ENCODE measurements at places on chromosomes 2 and 18.

GRCh38 chr2:88452980-88453582 lies 588 bp upstream of the FOXI3 start:
- DNase-seq = no peak

GRCh38 chr2:188047735-188048134 lies 243.9 kb upstream of the GULP1 start:
- no peak for DNase-seq

GRCh38 chr2:200662727-200663126 lies 76.9 kb downstream of the AOX1 start:
- no peak for DNase-seq

DNA sequence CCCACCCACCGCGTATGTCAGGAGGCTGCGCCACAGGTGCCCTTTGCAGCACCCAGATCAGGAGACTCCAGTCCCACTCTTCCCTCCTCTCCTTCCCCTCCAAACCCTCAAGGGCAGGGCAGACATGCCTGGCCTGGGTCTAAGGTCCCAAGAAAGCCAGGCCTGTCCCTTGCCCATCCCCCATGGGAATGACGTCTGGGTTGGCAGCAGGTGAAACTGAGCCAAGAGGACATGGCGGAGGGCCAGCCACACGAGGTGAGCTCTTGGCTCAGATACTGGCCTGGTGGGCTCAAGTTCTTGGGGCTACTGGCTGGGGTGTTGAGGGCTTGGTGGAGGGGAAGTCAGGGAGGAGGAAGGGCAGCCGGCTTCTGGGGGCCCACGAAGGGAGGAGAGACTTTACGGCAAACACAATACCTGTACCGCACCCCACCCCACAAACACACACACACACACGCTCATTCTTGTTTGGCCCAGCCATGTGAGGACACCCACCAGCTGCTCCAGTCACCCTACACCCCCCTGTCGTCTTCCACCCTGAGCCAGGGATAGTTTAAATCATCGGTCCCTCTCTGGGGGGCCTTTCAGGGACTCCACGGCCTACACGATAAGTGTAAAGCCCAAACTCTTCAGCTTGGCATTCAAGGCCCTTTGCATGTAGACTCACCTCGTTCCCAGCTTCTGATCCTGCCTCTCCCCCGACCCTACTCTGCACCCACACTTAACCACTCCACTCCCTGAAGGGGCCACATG lies 24.1 kb upstream of the TNS1 start:
- DNase-seq = peak; percentile 40

DNA sequence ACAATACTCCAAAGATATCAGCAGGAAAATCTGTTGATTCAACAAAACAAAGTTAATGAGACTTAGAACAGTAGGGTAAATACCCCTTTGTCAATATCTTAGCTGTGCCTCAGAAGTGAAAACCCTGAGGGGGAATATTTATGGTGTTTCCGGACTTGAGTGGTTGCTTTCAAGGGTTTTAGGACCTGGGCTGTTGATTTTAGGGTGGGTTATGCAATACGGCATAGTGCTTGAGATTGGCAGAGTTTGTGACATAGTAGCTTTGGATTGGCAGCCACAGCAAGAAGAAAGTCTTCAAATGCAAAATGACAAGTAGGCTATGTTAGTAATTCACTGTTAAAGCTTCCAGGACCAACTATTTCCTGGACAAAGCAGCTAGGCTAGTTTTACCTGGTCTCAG lies 826.3 kb upstream of the CDH2 start:
- DNase-seq = no peak

GRCh38 chr2:218125626-218126080 lies at the start of gene CXCR2:
Gene CXCR2, plus strand, starts transcription at chr2:218126028. Its CDS starts 8,774 bp downstream, at chr2:218134802.
- DNase-seq = peak; percentile 7

GRCh38 chr18:23243178-23243577 lies 107.9 kb downstream of the CABLES1 start:
- no peak for DNase-seq

All from CD8-positive, alpha-beta T cell (primary cell).